Activated T-cell treated with anti-CD3 and anti-CD28 coated beads for 48 hours (primary cell): ENCODE measurements at places on chromosomes 4 and X.

GRCh38 chr4:156536661-156537060 lies 434.9 kb downstream of the PDGFC start:
- DNase-seq, result no peak

GRCh38 chr4:139641218-139641617 lies 24.4 kb upstream of the MGST2 start:
- DNase-seq, result no peak

GRCh38 chrX:112313201-112313600 lies 230.6 kb upstream of the TRPC5 start:
- no peak for DNase-seq

- no peak for DNase-seq
Observed at GRCh38 chr4:37671072-37671471, 15.1 kb downstream of the RELL1 start.

- peak; percentile 58 for DNase-seq
Observed at GRCh38 chrX:39577985-39578869, 519.5 kb downstream of the BCOR start.

DNA sequence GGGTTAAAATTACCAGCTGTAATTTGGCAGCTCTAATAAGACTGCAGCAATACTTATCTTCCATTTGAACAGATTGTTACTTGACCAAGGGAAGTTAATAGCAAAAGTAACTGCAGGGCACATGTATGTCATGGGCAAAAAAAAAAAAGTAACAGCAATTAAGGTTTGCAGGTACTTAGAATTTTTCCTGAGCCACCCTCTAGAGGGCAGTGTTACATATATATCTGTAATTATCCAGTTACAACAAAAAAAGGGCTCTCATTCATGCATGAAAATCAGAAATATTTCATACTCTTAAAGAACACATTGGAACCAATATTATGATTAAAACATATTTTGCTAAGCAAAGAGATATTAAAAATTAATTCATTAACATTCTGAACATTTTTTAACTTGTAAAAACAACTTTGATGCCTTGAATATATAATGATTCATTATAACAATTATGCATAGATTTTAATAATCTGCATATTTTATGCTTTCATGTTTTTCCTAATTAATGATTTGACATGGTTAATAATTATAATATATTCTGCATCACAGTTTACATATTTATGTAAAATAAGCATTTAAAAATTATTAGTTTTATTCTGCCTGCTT lies 25.1 kb downstream of the XIAP start:
- no peak for DNase-seq

DNA sequence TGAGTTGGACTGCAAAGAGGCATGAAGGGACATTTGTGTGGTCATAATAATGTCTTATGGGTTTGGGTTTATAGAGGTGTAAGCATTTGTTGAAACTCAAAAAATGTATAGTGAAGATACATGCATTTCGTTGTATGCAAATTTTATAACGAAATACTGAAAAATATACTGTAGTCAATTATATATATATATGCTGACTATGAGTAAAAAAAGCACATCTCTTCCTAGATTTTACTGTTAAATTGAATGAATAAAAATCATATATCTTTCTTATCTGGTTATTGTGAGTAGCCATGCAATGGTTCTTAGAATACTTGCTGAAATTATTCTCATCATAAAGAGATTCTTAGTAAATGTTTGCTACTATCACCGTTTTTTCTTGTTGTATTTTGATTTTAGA lies 34.5 kb downstream of the UGT2B10 start:
- no peak for DNase-seq

GRCh38 chrX:72128881-72129280 lies 2.8 kb downstream of the RTL5 start:
- DNase-seq, result no peak

- no peak for DNase-seq
Observed at GRCh38 chr4:90007494-90008167, 113.0 kb downstream of the MMRN1 start.

GRCh38 chr4:47187608-47188007 lies 156.2 kb downstream of the GABRB1 start:
- DNase-seq, result no peak

DNA sequence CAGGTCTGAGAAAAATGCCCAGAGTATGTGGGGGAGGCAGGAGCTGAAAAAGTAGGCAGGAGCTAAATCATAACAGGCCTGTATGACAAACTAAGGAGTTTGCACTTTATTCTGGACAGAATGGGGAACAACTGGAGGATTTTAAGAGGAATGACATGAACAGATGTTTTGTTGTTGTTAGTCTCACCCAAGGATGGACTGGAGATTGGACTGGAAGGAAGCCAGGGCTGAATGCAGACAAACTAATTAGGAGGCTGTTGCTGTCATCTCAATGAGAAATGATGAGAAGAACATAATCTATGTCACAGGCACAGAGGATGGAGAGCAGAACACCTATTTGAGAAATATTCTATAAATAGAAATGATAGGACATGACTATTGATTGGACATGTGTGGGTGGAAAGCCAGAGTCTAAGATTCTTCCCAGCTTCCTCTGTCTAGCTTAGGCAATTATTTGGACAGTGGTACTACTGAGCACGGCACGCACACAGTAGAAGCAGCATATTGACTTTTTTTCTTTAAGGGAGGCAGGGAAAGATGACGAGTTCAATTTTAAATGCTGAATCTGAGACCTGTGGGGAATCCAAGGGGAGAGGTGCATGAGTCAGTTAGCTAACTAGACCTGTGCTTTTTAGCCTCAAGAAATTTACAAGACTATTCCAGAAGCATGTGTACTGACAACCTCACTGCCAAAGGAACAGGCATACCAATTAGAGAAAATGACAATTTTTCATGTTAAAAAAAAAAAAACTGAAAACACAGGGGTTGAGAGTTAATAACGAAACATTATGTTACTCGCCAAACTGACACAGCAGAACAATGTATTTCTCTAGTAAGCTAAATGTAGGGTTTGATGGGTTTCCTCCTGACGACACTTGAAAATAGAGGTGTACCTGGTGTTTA lies 963 bp upstream of the USO1 start:
- DNase-seq, result no peak
